Non-pigmented ciliary epithelial cell (primary cell): ENCODE measurements at places on chromosomes 16 and 17.

DNA sequence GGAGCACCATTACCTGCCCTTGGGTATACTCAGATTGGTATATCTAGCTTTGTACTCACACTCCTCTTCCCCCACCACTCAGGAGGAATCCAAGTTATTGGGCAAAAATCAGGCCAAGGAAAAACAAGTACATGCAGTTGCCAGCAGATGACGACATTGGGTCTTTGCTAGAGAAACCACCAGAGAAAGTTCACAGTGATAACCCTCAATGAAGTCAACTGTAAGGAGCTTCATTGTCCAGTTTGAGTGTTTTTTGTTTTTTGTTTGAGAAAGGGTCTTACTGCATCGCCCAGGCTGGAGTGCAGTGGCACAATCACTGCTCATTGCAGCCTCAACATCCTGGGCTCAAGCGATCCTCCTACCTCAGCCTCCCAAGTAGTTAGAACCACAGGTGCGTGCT is 34.6 kb upstream of the TOX3 start:
- DNase-seq, result no peak

GRCh38 chr16:3142770-3143169 is 7.9 kb downstream of the ZNF213 start:
- no peak for DNase-seq

DNA sequence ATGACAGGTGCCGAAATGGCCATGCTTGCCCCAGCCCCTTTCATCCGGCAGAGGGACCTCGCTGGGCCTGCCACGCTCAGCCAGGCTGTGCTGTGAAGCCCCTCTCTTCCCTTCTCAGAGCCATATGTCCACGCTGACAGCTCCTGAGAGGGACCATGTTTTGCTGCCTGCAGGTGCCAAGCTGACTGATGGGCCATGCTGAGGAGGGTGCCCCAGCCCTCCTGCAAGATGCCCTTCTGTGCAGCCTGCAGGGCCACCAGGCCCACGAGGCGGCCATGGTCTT is 33.1 kb upstream of the CDH15 start:
- no peak for DNase-seq

- DNase-seq, result peak; percentile 75
Measured at GRCh38 chr17:35630530-35631148, 43.5 kb downstream of the AP2B1 start.

GRCh38 chr16:69859105-69859989 is 91.8 kb upstream of the CLEC18A start:
- DNase-seq, result no peak

DNA sequence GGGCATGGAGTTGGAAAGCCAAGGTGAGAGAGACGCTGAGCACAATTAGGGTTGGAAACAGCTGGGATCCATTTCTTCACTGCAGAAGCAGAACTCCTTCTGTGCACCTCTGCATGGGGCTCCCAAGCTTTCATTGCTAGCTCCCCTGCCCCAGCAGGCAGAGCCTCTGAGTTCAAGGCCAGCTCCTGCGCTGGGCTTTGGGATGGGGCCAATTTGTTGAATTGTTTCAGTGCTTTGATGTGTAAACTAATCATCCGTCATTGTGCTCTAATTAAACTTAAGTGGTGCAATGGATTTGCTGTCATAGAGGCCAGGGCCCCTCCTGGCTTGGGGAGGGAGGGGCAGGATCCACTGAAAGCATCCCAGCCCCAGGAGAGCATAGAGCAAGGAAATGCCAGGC is 13.5 kb upstream of the LYRM9 start:
- no peak for DNase-seq

GRCh38 chr16:89845417-89845816 is 17.1 kb downstream of the SPIRE2 start:
- DNase-seq, result no peak

DNA sequence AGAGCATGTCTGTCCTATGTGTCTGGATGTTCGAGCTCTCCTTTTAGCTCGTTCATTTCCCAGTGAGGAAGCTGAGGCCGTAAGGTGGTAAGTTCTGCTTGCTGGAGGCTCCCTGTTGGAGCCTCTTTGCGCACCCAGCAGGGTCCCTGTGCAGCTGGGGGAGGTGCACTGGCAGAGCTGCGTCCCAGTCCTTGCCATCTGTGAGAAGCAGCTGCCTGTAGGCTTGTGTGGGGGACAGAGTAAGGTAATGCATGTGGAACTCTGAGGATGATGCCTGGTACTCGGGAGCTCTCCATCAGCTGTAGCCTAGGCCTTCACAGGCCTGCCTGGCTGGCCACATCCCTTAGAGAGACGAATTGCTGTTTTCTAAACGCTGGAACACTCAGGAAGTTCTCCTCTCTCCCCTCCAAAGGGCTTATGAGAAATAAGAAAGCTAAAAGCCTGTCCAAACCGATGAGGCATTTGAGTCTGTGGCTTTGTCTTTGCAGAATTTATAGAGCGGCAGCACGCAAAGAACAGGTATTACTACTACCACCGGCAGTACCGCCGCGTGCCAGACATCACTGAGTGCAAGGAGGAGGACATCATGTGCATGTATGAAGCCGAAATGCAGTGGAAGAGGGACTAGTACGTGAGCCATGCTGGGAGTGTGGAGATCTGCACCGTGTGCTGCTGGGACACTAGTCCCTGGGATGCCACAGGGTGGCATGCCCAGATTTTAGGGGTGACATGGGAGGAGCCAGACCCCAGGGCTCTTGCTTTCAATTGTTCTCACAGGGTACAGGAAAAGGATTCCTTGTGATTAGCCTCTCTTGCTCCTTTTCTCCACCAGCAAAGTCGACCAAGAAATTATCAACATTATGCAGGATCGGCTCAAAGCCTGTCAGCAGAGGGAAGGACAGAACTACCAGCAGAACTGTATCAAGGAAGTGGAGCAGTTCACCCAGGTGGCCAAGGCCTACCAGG is 1.6 kb downstream of the NDUFB10 start:
- DNase-seq, result no peak

DNA sequence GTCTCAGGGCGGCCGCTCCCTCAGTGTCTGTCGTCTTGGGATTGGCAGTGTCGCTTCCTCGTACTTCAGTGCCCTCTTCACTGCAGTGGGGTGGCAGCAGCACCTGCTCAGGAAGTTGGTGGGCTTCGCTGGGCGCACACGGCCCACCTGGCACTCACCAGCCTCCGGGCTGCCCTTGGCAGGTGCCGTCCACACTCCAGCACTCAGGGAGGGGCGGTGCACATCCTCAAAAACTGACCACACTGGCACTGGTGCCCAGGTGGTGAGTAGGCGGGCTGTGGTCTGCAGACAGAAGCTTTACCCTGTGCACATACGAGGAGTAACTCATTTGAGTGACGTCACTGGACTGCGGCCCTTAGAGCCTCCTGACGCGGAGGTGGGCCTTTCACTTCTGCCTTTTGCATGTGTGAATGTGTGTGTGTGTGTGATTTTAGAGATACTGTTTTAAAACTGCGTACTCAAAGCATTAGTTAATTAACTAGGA is 94.6 kb downstream of the BANP start:
- no peak for DNase-seq

- DNase-seq, result peak; percentile 31
Measured at GRCh38 chr17:48724251-48725003, 1.4 kb downstream of the PRAC2 start.

- no peak for DNase-seq
Measured at GRCh38 chr16:4519274-4520058, 19.1 kb downstream of the CDIP1 start.

DNA sequence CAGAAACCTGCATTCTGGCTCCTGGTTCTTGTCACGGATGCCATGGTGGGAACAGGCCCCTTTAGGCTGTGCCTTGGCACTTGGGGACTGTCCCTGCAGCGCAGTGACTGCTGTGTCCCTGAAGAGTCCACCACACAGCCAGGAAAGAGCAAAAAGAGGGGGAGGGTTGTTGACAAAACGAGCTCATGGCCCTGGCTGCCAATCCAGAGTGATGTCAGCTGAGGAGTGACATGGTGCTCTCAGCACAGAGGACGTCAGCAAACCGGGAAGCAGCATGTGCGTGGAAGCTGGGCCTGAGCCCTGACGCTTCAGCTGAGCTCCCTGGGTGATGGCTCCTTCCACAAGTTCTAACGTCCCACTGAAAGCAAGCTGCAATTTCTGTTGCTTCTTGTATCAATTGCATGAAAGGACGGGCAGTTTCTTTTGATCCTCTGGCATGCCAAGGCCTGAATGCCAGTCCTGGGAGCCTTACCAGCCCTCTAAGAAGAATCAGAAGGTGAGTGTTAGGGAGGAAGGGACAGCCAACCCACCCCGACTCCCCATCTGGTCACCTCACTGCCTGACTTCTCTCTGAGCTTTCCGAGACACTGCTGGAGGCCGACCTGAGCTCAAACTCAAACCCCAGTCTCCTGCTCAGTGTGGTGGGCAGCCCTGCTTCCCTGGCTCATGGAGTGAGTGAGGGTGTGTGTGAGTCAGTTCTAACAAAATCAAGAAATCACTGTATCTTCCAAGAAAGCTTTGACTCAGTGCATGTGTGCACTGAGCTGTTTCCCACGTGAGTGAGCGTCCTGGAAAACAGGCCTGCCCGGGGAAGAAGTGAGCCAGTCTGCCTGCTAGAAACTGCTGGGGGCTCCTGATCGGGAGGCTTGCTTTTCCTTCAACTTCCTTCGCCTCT is 14.7 kb upstream of the WNT3 start:
- DNase-seq, result peak; percentile 28

GRCh38 chr17:10050597-10051101 is 145.6 kb upstream of the RCVRN start:
- DNase-seq, result no peak

- DNase-seq, result no peak
Measured at GRCh38 chr17:376936-377863, 24.6 kb upstream of the RPH3AL start.

- DNase-seq, result peak; percentile 57
Measured at GRCh38 chr17:42347198-42347597, 41.0 kb downstream of the STAT3 start.

DNA sequence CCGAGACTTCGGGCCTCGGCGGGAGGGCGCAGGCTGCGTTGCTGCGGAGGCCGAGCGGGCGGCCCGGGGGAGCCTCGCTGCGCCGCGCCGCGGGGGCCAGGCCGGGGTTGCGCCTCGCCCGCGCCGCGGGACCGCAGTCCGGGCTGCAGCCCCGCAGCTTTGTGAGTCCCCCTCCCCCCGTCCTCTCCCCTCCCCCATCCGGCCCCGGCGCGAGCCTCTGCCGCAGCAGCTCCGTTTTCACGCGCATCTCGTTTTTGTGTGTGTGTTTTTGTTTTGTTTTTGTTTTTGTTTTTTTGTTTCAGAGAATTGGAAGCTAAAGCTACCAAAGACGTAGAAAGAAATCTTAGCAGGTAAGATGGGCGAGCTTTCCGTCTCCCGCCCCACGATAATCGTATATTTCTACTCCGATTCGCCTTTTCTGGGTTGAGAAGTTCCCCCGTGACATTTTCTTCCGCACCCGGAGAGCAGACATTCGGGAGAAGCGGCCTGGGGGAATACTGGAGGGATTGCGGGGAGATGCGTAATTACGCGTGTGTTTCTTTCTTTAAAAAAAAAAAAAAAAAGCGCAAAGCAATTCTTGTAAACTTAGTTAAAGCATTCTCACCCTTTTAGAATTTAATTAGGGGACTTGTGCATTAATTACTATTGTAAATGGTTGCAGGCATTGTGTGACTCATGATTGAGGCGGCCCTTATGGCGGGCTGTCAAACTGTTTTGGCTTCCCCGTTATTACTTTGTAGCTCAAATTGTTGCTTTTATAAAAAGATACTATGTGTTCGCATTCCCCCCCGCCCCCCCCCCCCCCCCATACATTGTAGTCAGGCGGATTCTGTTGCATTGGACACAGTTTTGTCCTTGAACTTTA is 732 bp downstream of the TNRC6A start:
- no peak for DNase-seq

DNA sequence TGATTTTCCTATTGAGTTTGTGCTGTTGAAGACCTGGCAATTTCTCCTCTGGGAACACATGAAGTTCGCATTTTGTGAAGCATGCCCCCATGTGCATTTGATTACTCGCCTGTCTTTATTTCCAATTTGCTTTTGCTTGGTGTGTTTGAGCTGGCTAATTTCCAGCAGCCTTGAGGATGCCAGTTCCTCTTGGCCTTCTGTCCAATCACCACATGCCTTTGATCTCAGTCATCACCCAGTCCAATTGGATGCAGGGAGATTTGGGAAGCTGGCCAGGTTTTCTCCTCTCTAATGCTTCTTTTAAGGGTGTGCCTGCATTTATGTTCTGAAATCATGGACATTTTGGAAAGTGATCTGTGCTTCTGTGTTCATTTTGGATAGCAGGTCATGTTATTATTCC is 3.8 kb upstream of the TMEM100 start:
- DNase-seq, result no peak

DNA sequence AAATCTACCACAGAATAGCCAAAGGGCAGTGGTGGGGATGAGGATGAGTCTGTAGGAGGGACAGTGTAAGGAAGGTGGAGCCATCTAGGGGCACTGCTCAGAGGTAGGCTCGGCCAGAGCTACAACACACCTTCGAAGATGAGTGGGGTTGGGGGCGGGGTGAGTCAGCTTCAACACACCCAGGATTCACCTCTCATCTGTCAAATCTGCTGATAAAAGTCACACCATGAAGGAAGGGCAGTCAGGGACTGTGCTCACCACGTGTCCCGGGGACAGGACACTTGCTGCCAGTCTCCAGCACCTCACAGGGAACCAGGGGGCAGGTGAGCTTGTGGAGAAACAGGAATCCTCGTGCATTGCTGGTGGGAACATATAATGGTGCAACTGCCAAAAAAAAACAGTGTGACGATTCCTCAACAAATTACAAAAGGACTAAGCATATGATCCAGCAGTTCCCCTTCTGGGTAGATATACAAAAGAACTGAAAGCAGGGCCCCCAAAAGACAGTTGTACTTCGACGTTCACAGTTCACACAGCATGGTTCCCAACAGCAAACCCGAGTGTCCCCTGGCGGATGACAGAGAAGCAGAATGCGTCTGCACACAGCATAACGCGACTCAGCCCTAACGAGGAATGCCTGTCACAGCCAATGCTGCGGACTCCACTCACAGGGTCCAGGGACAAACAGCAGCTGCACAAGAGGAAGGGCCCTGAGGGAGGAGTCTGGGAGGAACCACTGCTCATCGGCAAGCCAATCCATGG is 133.1 kb downstream of the ANKRD11 start:
- DNase-seq, result no peak

GRCh38 chr17:21297597-21297996 is 13.1 kb downstream of the MAP2K3 start:
- DNase-seq, result no peak

DNA sequence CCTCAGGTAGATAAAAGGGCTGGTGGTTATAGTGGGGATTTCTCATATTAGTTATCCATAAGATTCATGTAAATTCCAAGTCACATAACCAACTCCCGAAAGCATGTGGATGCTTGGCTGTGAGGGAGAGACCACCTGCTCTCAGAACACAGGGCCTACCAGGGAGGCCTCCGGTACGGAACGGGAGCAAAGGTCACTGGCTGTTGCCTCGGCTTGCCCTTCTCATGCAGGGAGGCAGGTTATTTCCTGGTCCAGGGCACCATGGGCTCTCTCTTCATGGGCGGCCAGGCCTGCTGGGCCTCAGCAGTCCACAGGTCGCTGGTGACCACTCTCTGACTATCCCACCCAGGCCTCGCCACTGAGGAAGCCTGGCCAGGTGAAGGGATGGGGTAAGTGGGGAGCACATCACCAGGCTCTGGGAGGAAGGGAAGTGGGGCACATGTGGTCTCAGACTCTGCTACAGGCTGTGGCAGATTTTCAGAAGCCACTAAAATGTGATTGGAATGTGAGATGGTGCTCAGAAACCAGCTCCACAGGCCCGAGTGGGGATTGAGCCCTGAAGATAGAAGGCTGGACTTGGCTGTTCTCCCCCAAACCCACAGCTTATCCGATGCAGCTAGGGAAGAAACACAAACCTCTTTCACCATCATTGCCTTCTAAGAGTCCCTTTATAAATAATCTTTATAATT is 45.4 kb downstream of the HNF1B start:
- DNase-seq, result no peak

- no peak for DNase-seq
Measured at GRCh38 chr17:1906662-1907101, 76.9 kb downstream of the RPA1 start.

- no peak for DNase-seq
Measured at GRCh38 chr17:10087355-10087754, 111.1 kb downstream of the GAS7 start.
